ENCODE measurements at places on chromosomes 3 and 15.

GRCh38 chr15:66778314-66778665 is 76.3 kb downstream of the SMAD6 start:
- no peak for DNase-seq

- no peak for DNase-seq
These were observed 23.9 kb downstream of the SSR3 start for GRCh38 chr3:156530980-156531379.

GRCh38 chr3:7328339-7328738 is 467.4 kb downstream of the GRM7 start:
- DNase-seq: no peak

- no peak for DNase-seq
These were observed 88.6 kb downstream of the RYK start for GRCh38 chr3:134161898-134162615.

GRCh38 chr3:65914740-65915367 is 123.9 kb downstream of the MAGI1 start:
- DNase-seq: no peak

DNA sequence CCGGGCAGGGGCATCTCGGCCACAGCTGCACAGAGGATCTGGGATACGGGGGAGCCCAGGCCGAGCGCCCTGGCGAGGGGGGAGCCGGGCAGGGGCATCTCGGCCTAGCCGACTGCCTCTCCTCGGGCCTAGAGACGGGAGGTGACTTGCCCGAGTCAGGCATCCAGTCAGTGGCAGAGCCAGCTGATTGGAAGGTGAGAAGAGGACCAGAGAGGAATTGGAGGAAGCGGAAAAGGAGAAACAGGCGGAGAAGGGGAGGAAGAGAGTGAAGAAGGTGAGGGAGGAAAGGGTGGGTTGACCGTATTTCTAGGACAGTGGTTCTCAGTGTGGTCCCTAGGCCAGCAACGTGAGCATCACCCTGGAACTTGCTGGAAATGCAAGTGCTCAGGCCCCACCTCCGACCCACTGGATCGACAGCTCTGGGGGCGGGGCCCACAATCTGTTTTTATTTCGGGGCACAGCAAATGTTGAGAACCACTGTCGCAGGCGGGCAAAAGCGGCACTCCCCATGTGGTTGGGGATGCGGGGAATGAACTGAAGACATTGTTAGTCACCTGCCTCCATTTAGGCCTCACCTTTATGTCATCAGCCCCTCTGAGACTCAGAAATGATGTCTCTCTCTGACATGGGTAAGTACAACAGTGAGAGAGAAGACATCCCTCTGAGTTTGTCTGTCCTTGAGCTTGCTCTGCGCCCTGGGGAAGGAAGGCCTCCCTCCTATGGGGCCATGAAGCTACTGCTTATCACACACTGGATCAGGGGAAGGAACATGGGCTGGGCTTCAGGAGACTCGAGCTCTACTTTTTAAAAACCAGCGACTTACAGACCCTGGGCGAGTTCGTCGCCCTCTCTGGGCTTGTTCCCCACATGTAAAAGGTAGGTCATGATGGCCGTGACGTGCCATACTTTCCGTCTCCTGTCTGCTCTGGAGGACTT is 1.0 kb upstream of the MELTF start:
- DNase-seq: no peak

DNA sequence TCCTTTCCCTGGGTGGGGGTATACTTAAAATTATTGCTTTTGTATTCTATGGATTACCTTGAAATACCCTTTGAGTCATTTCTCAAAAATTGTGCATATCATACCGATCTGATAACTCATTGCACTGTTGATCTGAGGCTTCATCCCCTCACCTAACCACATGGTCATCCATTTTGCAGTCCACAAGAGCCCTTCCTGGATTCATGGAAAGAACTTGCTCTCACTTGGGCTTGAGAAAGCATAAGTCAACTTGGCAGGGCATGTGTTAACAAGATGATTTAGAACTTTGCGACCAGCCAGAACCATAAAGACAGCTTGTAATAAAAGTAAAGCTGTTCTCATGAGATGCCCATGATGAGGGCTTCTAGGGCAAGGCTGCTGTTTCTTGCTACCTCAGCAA is 22.2 kb downstream of the MME start:
- DNase-seq: no peak

DNA sequence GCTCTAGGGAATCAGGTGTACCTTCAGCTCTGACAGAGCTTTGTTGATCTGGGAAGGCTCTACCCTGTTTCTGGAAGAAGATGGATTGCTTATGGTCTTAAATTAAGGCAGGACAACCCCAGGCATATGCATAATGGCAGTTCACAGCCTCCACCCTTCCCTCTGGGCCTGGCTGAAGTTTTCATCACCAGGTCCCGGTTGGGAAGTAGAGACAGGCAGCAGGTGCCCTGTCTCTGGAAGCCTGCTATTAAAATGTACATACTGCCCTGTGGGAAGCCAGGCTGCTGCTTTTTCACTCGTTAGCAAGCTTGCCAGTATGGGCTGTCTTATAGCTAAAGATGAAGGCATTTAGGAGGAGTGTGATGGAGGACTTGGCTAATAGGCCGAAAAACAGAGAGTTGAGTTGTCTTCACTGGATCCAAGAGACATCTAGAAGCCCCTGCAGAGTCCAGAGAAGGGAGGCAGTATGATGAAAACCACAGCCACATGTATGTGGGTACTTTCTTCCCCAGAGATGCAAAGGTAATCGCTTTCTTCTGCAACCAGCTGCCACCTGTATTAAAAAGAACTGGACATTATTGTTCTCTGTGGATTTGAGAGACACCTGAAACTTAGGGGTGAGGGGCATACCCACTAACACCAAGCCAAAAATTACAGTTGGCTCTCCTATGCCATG is 34.4 kb downstream of the ABHD2 start:
- DNase-seq: no peak

- DNase-seq: no peak
These were observed 14.9 kb upstream of the MAGI1 start for GRCh38 chr3:66053550-66054094.

GRCh38 chr3:190912736-190913135 is 50.2 kb upstream of the GMNC start:
- no peak for DNase-seq

- no peak for DNase-seq
These were observed 118.9 kb downstream of the DPH6 start for GRCh38 chr15:35427091-35427490.

DNA sequence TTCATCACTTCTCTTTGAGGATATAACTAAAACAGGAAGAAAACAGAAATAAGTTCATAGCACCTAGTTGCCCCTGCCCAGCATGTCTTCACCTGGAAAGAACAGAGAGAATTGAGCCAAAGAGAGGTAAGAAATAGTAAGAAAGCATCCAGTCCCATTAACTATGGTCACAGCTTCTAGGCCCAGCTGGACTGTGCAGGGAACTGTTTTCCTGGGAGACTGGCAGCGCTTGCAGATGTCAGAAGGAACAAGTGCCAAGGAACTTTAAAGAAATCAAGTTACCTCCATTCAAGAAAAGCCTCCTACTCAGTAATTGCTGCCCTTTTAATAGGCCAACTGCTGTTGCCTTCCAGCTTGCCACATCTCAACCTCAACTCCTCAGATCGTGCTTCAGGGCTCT is 17.8 kb upstream of the CPB1 start:
- no peak for DNase-seq

GRCh38 chr15:59830098-59830497 is 141.0 kb upstream of the BNIP2 start:
- DNase-seq: no peak

- DNase-seq: no peak
These were observed 456 bp upstream of the C15orf61 start for GRCh38 chr15:67520321-67521028.

DNA sequence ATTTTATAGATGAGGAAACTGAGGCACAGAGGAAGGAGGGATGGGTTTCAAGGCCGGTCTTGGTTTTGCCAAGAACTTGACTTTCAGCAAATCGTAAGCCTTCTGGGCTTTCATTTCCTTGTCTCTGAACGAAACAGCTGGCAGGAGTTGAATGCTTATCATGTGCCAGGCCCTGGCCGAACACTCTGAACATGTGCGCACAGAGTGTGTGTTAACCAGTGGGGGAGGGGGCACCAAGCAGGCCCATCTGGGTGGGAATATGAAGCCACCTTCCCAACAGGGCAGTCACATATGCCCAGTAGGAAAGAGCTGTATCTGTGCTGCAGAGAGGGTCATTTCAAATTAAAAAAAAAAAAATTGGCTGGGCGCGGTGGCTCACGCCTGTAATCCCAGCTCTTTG is 29.3 kb downstream of the ZNF710 start:
- no peak for DNase-seq

DNA sequence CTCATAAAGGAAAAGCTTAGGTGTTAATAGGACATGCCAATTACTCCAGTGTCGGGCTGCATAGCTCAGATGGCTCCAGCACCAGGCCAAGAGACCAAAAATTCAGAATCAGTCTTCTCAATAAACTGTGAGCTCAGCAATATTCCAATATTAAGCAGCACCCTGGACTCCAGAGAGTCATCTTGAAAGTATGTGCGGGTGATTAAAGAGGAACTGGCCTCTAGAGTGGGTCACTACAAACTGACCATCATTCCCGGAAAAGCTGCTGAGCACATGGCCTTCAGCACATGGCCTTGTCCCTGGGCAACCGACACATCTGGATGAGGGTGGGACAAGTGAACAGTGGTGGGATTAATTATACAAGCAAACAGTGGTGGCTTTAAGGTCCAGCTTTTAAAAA is 59.0 kb downstream of the MAGI1 start:
- DNase-seq: no peak

DNA sequence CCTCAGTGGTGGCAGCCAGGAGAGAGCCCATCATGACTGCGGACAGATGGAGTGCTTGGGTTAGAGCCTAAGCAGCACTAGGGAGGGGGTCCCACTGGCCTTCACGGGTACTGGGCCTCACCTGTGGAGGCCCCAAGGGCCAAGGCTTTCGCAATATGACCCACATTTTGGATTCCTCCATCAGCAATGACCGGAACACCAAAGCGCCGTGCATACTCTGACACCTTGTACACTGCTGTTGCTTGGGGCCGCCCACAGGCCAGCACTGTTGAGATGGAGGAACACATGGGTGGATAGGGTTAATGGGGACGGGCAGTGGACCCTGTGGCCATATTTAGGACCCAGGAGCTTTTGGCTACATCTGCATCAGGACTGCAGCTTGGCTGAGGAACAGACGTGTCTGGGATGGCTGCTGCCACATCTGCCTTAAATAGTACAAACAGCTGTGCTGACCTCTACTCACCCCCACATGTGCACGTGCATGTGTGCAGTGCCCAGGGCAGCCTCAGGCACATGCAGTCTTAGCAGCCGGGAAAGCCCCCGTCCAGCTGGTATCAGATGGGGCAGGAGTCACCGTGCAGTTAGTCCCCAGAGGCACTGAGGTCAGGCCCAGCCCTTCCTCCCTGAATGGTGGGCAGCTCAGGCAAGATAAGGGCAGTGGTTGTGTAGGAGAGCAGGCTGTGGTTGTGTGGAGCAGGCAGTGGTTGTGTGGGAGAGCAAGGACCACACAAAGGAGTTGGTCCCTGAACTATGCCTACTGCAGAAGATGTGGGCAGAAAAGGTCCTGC is 3.3 kb downstream of the NDUFAF3 start:
- no peak for DNase-seq

DNA sequence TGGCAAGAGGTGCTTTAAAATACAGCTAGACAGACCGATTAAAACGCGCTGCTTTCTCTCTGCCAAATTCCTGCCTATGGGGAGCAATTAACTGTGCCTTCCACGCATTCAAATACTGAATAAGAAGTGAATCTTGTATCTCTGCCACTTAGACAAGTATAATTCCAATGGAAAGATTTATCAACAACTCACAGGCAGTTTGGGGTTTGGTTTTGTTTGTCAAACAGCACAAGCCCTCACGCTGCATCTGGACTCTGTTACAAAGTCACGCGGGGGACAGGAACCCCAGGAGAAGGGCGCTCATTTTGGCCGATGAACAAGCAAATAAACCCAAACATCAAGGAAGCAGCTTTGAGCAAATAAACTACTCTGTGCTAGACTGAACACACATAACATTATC is 61.8 kb upstream of the TMCO5A start:
- no peak for DNase-seq

GRCh38 chr15:42080919-42081830 is 13.2 kb downstream of the PLA2G4D start:
- no peak for DNase-seq

DNA sequence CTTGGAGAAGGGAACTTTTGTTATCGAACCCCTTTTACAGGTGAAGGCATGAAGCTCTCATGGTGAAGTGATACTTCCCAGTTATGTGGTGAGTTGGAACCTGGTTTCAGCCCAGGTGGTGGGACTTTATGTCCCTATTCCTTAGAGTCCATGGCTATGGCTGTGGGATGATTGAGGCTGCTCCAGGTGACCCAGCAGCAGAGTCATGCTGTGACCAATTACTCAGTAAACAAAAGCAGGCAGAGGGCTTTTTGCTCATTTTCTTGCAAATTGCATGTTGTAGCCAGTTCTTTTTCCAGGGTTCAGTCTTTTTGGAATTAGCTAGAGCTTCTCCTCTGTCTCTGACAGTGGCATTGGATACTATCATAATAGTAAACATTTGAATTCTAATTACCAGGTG is 70.7 kb downstream of the CACNA2D3 start:
- DNase-seq: no peak

- DNase-seq: no peak
These were observed 57.4 kb downstream of the NGLY1 start for GRCh38 chr3:25725810-25726209.

- no peak for DNase-seq
These were observed 1.1 kb downstream of the DCUN1D1 start for GRCh38 chr3:182979103-182979673.

- DNase-seq: no peak
These were observed 52.2 kb upstream of the ACTC1 start for GRCh38 chr15:34847598-34847997.

DNA sequence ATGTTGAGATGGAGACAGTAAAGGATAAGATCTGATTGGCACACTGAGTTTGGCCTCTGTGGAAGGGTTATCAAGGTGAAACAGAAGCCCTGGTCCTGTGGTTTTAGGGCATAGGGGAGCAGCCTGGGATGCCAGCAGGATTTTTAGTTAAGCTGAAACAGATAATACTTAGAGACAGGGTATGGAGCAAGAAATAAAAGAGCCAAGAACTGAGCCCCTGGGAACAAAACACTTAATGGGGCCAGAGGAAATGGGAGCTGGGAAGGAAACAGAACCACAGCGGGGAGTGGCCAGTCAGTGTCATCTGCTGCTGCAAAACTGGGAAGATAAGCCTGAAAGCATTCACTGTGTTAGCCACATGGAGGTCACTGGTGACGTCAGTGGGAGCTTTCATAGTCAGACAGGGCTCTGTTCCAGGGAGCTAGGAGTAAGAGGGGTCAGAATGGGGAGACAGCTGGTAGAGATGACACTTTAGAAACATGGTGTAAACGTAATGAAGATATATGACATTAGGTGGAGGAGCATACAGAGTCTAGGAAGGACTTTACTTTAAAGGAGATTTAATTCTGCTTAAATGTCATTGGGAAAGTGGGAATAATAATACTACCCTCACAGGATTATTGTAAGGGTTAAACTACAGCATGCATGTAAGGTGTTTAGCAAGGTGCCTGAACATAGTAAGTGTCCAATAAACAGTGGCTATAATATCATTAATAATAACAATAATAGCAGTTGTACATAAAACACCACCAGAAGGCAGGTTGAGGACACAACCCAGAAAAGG is 172.7 kb upstream of the CTNNB1 start:
- no peak for DNase-seq
